Activated CD8-positive, alpha-beta memory T cell treated with anti-CD3 and anti-CD28 coated beads for 1 hour (primary cell): ENCODE measurements at places on chromosomes 4 and X.
A peak's percentile ranks its signal among the peaks of the same experiment; 100 is the strongest.

DNA sequence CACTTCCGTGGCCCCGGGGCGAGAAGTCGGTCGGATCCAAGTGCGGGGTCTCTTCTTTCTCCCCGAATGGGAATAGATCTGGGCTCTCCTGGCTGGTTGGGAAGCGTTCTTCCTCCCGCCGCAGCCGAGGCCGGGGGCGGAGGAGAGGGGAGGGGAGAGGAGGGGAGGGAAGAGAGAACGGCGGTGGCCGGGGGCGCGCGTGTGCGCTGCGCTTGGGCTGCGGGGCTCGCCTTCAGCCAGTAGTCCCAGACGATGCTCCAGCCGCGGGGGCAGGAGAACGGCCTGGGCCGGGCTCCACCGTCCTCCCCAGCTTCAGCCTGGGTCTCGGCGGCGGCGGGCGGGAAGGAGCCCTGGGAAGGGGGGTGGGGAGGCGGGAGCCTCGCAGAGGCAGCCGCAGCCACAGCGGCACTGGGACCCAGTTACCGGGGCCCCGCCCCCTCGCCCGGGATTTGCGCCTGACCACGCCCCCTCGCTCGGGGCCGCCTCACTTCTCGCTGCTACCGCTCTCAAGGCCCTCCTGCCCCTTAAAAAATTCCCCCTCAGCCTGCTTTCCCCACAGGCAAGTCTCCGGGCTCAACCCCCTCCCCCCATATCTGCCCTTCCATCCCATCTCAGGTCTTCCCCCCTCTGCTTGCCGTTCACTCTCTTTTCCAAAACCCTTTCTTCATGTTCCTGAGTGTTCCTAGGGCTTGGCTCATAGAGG is at the start of gene FGD1:
Gene FGD1 (minus strand): TSS at position 421 of the 703 bp plus-strand sequence. CDS start 802 bp downstream, outside the sequence.
- no peak for DNase-seq

DNA sequence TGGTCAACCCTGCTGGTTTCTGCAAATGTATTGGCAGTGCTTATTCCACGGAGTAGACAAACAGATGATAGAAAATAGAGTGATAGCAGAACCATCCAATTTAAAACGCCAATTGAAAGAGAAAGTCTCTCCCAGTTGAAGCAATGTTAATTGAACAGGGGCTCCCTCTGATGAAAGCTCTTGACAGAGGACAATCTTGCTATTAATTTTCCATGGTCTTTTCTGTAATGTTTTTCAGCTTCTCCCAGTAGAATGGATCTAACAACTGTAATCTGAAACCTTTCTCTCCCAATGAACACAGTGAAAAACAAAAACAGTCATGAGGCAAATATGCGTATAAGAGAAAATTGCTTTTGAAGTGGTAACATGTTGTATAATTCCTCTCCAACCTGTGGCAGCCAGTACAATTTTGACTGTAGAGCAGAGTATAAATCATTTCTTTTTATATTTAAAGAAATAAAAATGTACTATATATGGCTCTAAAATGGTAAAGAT is 225.1 kb upstream of the GALNTL6 start:
- no peak for DNase-seq

DNA sequence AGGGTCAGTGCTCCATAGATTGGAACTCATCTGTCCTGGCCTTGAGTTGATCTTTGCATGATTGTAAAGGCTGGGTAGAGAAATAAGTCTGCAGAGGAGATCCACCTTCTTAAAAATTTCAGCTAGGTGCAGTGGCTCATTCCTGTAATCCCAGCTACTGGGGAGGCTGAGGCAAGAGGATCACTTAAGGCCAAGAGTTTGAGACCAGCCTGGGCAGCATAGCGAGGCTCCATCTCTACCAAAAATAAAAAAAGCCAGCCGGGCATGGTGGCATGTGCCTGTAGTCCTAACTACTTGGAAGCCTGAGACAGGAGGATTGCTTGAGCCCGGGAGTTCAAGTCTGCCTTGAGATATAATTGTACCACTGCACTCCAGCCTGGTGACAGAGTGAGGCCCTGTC is 476 bp upstream of the CXCR3 start:
- no peak for DNase-seq

GRCh38 chr4:151276787-151277562 is at the start of gene PRSS48:
PRSS48 (plus strand) TSS chr4:151277161; CDS start chr4:151277173, 12 bp downstream.
- DNase-seq = peak; percentile 2

GRCh38 chrX:48908600-48908999 is 2.8 kb downstream of the SLC35A2 start:
- DNase-seq = no peak

- DNase-seq = no peak
Observed at GRCh38 chr4:37762294-37762990, 64.0 kb upstream of the PGM2 start.

DNA sequence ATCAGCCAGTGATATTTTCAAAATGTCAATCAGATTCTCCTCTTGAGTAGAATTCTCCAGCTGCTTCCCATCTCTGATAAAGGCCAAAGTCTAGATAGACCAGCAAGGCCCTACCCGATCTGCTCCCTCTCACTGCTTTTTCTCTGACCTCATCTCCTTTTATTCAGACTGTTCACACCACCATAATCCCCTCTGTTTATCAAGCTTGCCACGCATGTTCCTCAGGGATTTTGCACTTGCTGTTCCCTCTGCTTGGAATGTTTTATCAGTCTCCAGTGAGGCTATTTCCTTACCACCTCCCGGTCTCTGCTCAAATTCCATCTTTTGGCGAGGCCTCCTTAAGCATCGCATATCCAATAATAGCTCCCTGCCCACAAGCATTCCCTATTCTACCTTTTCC is 20.1 kb downstream of the NOCT start:
- no peak for DNase-seq

- no peak for DNase-seq
Observed at GRCh38 chr4:152784490-152785350, 5.0 kb downstream of the ARFIP1 start.

- no peak for DNase-seq
Observed at GRCh38 chr4:8270912-8271815, 1.6 kb downstream of the HTRA3 start.

DNA sequence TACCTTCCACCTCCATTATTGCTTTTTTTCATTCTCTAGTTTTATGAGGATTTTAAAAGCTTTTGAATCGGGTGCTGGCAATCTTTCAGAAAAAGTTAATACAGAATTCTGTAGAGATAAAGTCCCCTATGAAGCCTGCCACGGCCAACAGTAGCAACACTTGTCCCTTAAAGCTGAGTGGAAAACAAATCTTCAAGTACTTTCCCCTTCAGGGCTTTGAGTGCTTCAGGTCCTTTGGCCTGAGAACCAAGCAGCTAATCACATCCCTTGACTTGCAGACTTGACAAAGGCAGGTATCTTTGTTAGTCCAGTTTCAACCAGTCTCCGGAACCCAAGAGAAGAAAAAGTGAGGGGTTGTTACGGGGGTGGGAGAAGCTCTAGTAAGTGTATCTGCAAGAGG is 144.4 kb downstream of the ATG4A start:
- no peak for DNase-seq
